HT1080 (cell line): ENCODE measurements at places on chromosomes 7 and 10. TPM values are rescaled to one million over a fixed set of nuclear protein-coding genes. Genes with fewer than 3 reads are reported as not detected.

The SPDYE9 gene
- not detected in 2 replicates for total RNA-seq

The EPO gene
- not detected in 2 replicates for total RNA-seq

The PRKG1 gene
- total RNA-seq = 3.7 and 3.9 TPM in 2 replicates

The SPDYE16 gene
- not detected in 2 replicates for total RNA-seq

The HABP2 gene
- not detected in 2 replicates for total RNA-seq

The SPAM1 gene
- not detected in 2 replicates for total RNA-seq

The GBF1 gene
- 20.8 and 27.6 TPM in 2 replicates for total RNA-seq

The CALHM3 gene
- total RNA-seq = not detected in 2 replicates

The MLXIPL gene
- total RNA-seq = not detected in 2 replicates

DNA sequence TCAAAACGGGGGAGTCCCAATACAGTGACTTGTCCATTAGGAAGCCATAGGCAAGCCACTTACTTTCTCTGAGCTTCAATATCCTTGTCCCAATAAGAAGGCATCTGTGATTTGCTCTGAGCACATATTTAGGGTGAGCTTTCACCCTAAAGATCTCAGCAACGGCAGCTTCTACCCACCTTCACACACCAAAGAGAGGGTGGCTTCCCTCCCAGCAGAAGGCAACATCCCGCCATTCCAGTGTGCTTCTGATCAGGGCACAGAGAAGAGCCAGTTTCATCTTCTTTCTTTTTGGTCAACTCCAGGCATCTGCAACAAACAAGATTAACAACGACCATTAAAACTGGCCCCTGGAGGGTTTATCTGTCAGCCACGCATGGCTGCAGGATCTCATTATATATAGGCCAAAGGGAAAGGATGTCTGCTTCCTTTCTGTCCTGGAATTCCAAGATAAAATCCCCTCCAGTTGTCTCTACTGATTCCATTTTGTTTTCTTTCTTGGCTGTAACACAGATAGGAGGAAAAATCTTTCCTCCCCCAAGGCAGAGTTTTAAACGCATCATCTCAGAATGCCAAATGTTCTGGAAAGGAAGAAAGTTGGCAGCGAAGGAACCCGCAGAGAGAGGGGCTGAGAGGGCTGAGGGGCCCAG is 491 bp upstream of the SH2D4B start:
- DNase-seq = no peak

DNA sequence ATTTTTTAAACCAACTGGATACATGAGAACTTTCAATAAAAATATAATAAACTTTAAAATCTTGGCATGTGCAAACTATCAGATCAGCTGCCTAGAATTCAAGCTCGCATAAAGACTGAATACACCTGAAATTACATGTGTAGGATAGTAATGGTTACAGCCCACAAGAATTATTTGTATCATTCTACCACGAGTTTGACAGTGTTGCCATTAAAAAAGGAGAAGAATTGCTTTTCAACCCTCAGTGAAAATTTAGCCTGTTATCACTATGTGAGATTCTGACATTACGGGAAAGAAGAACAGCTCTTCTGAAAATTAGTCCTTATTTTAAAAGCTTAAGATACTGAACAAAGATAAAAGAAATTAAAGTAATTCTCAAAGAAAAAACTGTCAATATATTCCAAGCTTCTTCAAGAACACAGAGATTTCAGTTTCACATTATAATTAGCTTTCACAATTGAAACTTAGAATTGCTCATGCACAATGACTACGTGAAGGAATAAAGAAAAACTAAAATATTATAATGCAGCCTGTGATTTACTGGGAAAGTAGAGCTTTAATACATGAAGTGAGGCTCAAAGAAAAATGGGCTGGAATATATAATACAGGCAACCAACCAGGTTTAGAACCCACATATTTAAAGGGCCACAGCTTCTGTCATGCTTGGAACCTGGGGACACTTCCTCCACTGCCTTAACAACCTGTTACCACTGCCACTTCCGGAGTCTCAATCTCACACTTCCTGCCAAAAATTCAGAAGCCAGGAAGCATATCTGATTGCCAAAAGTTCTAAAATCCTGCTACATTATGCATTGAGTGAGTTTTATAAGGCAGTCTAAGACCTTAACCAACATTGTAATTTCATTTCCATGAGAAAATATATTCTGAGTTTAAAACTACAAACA is 23.2 kb downstream of the TPK1 start:
- DNase-seq = no peak

GRCh38 chr10:6729861-6730344 is 149.8 kb upstream of the PRKCQ start:
- no peak for DNase-seq

DNA sequence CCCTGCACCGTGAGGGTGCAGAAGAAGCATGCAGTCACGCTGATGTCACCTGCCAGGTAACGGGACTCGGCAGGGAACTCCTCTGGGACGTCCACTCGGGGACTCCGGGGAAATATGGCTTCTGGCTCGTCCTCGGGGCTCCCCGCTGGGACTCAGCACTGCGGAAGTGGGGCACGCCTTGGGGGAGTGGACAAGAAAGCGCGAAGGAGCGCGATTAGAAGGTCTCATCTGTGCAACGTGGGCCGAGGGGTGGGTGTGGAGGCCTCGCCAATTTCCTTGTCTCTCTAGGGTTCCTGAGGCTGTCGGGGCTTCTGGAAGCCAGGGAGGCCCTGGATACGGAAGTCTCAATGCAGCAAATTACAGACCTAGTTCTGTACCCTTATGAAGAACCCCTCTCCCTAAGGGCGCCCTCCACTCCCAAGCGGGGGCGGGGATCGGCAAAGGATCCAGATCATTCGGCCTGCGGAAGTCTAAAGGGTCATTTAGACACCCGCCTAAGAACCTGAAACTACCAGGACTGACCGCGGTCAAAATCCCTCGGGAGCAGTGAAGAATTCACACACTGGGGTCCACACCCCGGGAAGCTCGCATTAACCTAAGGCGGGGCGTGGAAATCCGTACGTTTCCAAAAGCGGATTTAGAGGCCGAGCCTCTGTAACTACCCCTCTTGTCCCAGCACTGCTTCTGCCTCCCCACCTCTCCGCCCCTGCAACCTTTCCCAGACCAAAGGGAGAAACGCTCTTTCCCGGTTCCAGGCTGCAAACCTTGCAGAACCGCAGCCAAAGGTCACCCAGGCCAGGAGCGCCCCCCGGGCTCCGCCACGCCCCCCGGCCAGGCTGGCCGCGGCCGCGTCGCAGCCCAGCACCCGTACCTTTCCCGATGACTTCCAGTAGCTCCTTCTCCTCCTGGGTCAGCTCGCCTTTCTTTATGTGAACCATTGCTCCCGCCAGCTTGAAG is 640 bp downstream of the ANKMY2 start:
- peak; percentile 52 for DNase-seq

DNA sequence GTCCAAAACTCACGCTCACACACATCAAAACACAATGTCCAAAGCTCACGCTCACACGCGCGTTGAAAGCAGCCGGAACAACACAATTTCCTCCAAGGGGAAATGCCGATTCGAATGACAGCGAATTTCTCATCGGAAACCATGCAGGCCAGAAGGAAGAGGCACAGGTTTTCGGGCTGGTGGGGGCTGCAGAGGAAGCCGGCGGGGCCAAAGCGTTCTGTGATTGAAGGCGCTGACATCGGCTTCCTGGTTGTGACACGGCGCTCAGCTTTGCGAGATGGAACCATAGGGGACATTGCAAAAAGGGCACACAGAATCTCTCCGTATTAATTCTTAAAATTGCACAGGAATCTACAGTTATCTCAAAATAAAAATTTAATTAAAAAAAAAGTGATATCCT is 61.3 kb downstream of the FOXL3 start:
- DNase-seq = no peak

DNA sequence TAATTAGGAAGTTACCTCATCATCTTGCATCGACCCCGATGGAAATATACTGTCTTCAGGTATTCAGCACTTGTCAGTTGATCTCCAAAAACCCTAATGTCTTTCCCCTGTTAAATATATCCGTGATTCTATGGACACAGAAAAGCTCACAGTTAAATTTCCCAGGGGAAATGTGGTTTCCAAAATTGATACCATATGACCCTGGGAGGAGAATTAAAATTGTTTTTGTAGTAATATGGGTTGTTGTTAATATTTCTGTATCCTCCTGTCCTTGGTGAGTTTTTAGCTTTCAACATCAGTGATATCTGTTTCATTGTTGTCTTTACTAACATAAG is 132.1 kb downstream of the CELF2 start:
- DNase-seq = no peak

DNA sequence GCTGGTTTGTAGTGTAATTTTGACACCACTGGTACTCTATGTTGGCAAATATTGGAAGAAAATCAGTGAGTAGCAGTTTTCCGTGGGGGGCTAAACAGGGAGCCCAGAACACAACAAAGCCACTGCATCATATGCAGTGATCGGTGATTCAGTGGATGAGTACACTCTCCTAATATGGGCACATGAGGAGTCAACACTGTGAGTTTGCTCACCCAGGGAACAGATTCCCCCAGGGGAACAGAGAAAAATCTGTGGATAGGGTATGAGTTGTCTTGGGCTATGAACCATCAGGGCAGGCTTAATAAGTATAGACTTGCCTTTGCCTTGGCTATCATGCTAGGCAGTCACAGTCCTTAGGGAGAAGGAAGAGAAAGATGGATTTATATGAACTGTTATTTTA is 227.7 kb upstream of the SEMA3E start:
- DNase-seq = peak; percentile 58

GRCh38 chr7:80637454-80637853 is 988 bp upstream of the CD36 start:
- no peak for DNase-seq

- DNase-seq = peak; percentile 82
These were observed 78.1 kb downstream of the TPST1 start for GRCh38 chr7:66283003-66283920.

GRCh38 chr7:158887594-158887993 is 31.2 kb downstream of the DYNC2I1 start:
- no peak for DNase-seq

GRCh38 chr10:45420453-45421192 is 46.6 kb downstream of the ALOX5 start:
- DNase-seq = peak; percentile 55

DNA sequence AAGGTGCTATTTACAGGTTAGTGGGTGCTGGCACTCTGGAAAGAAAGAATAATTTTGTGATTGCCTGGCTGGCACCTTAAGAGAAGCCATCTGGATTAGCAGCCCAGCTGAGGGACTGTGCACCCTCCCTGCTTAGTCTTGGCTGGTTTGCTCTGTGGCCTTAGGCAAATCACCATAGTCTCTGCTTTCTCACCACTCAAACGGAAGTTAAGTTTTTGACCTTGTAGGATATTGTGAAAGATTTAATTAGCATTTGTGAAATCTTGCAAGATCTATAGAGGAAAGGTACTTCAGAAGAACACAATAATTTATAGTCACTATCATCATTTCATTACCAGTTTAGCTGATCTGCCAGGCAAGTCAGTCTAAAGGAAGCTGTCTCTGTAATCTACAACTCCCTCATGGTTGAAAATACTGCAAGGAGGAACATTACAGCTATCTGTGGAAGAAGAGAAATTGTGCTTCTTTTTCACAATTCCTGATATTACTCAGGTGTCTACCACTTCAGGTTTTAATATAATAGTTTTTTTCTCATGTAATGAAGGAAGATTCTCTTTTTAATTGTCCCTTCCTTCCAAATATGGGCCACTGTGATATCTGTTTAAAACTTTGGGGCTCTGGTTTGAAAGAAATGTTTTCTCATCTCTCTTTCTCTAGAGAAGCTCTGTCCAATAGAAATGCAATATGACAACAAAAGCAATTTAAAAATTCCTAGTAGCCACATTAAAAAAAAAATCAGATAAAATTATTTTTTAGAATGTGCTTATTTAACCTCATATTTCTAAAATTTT is 219.6 kb downstream of the PTEN start:
- no peak for DNase-seq

GRCh38 chr7:155524018-155524556 is 22.3 kb downstream of the CNPY1 start:
- no peak for DNase-seq

- peak; percentile 1 for DNase-seq
These were observed 9.1 kb downstream of the OR2A7 start for GRCh38 chr7:144255471-144255897.
